ENCODE measurements at places on chromosomes 11 and 22.

GRCh38 chr11:85118151-85118550 is 509.0 kb downstream of the DLG2 start:
- no peak for DNase-seq

- no peak for DNase-seq
Measured at GRCh38 chr11:115148101-115148500, 356.1 kb downstream of the CADM1 start.

DNA sequence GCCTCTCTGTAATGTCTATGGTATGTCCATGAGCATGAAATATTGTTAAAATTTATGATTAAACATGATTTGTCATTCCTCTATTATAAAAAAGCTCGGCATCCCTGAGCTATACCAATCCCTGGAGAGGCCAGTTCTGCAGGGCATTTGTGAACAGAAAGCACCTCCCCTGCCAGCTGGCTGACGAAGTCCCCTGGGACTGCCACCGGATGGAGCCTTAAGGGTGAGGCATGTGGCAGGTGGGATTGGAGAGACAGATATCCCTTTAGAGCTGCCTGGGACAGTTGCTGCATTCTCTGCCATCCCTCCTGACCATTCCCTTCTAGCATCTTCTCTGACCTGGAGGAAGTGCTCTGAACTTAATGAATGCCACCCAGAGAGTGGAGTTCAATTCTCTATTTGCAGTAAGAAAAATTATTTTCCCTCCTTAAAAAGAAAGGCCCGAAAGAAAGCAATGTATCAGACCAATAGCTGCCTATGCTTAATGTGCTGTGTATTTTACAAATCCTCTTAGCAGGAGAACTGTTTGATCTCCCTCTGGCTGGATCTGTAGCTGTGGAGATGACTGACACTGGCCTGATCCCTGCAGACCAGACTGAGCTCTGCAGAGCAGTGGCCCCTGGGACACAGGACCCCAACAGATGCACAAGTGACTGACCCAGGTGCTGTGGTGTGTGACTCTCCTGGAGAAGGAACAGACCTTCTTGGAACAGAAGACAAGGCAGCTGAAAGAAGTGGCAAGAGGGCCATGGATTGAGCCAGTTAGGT is 219.0 kb upstream of the NAV2 start:
- peak; percentile 89 for DNase-seq

DNA sequence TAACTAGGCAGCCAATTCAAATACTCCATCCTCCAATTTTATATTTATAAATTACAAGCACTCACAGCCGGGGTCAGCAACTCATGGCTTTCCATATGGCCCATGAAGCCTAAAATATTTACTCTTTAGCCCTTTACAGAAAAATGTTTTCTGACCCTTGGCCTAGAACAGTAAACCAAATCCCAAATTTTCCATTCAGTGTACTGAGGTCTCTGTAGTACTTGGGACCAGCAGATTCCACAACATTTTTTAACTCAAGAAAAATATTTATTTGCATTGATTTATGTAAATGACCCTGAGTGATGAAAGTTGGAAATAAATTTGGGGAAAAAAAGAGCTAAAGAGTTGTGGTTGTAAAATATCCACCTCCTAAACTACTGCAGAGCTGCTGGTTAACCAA is 82.6 kb downstream of the SLC1A2 start:
- DNase-seq = no peak

GRCh38 chr22:40258501-40258915 is 80.8 kb downstream of the TNRC6B start:
- no peak for DNase-seq
